Left lobe of liver (tissue), 2 donors: ENCODE measurements at places on chromosomes 16 and 17. TPM values are rescaled to one million over a fixed set of nuclear protein-coding genes. Genes with fewer than 3 reads are reported as not detected.

The KRT31 gene
- not detected for total RNA-seq

The HYDIN gene
- 0.28 TPM for total RNA-seq

The FAM20A gene
- total RNA-seq, result 52.4 TPM

The PIK3R6 gene
- total RNA-seq, result 0.18 TPM

The CCDC200 gene
- not detected for total RNA-seq

The SENP3 gene
- total RNA-seq, result 14.1 TPM

The TP53TG3C gene
- not detected for total RNA-seq

The TEX19 gene
- total RNA-seq, result not detected

The KRT12 gene
- total RNA-seq, result not detected

The CCDC144A gene
- 0.43 TPM for total RNA-seq

The CEMP1 gene
- total RNA-seq, result 0.20 TPM

The MT1E gene
- total RNA-seq, result 1,576 TPM

The SP2 gene
- 5.4 TPM for total RNA-seq

The KRT20 gene
- 0.40 TPM for total RNA-seq

The CCL4L2 gene
- total RNA-seq, result not detected

The C16orf96 gene
- 0.38 TPM for total RNA-seq

The DNAH2 gene
- total RNA-seq, result 0.15 TPM

The SLC13A2 gene
- 0.55 TPM for total RNA-seq

The EIF5A gene
- total RNA-seq, result 242 TPM

The FSCN2 gene
- 0.18 TPM for total RNA-seq
